ENCODE measurements at places on chromosomes 6 and 20.

GRCh38 chr6:159941286-159942113 is 27.4 kb upstream of the IGF2R start:
- DNase-seq: no peak

DNA sequence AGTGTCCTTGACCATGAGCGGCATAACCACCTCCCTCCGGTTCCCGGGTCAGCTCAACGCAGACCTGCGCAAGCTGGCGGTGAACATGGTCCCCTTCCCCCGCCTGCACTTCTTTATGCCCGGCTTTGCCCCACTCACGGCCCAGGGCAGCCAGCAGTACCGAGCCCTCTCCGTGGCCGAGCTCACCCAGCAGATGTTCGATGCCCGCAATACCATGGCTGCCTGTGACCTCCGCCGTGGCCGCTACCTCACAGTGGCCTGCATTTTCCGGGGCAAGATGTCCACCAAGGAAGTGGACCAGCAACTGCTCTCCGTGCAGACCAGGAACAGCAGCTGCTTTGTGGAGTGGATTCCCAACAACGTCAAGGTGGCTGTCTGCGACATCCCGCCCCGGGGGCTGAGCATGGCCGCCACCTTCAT is 4.9 kb downstream of the TUBB1 start:
- no peak for DNase-seq

DNA sequence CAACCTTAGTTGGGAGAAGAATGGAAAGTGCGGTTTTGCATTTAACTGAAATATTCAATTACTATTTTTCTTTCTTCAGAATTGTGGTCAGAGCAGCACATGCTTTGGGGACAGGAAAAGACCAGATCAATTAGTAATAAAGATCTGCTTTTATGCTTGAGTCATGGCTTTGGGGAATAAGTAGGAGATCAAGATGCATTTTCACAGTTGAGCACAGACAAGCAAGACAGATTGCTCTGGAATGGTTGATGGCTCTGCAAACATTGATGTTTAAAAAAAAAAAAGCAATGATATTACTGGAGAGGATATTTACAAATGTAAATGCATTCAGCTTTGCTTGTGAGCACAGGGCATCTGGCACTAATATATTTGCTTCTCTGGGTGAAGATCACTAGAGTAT is 224.4 kb upstream of the SASH1 start:
- DNase-seq: no peak

DNA sequence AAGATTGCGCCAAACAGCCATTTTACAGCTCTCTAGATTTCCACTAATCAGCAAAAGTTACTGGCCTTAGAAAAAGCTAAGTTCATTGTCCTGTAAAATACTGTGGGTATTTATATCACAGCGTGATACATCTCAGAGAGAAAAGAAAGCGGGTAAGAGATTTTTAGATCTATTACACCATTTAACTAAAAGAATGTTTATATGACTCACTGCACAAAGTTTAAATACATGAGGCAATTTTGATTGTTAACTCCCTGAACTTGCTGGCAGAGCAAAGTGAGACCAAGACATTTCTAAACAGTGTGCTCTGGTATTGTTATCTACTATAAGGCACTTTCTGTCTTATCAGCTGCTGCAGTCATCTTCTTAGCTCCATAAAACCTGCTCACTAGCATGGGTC is 314.3 kb downstream of the EPHA7 start:
- no peak for DNase-seq

DNA sequence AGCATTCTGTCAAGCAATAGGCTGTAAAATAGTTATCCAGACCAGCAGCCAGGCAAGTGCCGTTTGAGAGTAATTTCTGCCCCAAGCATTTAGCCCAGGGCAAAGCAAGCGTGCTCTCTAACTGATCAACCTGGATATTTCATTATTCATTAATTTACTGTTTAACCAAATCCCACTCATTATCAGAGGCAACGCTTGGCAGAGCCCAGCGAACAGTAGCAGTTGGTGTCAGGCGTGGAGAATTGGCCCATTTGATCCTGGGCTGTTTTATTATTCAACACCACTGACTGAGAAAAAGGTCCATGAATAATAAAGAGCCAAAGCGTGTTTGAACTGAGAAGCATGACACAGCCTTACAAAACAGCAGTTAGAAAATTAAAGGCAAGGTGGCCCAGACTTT is 35.3 kb downstream of the TFAP2B start:
- DNase-seq: no peak

DNA sequence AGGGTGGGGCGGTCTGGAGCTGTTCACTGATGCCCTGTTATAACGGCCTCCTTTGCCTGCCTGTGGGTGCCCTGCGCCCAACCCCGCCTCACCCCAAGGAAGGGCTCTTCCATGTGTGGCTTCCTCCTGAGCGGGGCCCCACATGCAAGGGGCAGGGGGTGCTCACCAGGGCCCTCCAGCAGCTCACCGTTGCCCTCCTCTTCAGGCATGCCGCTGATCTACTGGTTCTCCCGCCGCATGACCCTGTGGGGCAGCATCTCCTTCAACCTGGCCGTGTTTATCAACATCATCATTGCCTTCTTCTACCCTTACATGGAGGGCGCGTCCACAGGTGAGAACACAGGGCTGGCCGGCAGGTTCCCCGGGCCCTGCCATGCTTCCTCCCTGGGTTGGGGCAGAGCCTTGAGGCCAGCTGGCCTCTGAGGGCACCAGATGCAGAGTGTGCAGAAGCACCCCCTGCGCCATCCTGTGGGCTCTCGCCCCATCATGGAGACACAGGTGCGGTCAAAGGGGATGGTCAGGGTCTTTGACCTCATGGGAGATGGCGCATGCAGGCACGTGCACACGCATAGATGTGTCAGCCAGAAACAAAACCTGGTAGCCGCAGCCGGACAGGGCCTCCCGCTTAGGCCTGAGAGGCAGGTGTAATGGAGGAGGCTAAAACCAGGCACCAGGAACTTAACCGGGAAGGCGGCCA is 22.9 kb downstream of the UQCC2 start:
- no peak for DNase-seq

All from AG09309 (cell line).